Stimulated activated CD4-positive, alpha-beta T cell treated with anti-CD3 and anti-CD28 coated beads, Interleukin-15, amount 100 ng/mL, for 48 hours (primary cell): ENCODE measurements at places on chromosomes 3 and 15.

DNA sequence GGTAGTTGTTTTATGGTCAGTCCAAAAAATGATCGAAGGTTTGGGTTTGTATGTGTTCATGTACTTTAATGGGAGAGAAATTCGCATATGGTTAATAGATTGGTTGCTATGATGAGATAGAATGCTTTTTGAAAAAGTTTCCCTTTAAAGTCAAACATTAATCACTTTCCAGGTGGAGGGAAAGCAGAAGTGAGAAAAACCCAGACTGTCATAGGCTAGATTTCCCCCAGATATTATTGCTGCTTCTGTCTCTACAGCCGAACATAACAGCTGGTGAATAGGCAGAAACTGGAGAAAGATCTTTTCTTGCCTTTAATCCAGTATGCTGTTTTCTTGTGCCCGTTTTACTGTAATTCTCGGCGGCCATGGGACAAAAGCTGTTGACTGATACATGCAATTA lies 287.6 kb downstream of the SOX2 start:
- DNase-seq = no peak

DNA sequence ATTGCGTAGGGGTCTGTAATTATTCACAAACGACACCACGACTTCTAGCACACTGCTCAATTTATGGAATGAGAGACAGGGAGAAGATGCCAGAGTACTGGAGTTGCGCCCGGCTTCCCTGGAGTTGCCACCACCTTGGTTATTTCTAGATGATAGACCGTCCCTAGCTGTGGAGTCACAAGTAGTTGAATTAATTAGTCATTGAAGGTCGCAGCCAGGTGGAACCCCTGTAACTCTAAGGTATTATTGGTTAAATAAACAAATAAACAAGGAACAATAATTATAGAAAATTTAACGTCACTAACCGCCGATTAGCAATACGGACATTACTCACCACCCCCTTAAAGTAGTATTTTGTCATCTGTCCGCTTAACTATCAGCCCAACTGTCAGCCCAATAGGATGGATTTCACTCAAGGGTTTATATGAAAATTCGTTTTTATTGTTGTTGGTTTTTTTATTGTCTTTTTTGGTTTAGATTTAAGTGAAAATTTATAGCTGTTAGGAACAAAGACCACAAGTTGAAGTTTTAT lies 911 bp upstream of the AZI2 start:
- DNase-seq = no peak

- no peak for DNase-seq
These were observed 45.1 kb downstream of the PLXNA1 start for GRCh38 chr3:127027811-127028548.

- no peak for DNase-seq
These were observed 816.3 kb upstream of the SEMA6D start for GRCh38 chr15:46901001-46901400.

DNA sequence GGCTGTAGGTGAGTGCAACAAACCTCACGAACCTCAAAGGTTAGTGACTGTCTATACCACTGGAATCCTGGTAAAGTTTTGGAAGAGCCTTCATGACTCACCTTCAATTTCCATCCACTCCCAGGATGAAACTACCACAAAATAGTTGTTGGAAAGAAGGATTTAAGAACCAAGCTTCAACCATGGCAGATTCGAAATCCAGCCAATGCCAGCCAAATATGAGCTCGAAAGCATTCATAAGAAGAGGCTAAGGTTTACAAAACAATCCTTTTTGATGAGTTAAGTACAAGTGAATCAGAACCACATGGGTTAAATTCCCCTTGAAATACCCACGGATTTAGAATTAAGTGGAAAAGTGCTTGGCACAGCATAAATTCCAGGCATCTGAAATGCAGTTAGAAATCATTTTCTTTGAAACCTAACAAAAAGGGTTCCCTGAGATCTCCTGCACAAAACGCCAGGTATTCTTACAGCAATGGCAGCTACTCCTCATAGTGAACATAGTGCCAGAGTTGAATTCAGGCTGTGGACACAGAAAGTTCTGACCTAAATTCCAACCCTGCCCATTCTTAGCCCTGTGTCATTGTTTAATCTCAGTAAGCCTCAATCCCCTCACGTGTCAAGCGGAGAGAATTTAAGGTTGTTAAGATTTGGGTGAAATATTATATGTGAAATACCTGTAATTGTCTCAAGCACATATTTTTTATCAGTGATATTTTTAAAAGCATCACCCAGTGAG lies 89.2 kb downstream of the FBN1 start:
- no peak for DNase-seq

GRCh38 chr15:89299896-89300295 lies 34.7 kb downstream of the POLG start:
- DNase-seq = no peak

DNA sequence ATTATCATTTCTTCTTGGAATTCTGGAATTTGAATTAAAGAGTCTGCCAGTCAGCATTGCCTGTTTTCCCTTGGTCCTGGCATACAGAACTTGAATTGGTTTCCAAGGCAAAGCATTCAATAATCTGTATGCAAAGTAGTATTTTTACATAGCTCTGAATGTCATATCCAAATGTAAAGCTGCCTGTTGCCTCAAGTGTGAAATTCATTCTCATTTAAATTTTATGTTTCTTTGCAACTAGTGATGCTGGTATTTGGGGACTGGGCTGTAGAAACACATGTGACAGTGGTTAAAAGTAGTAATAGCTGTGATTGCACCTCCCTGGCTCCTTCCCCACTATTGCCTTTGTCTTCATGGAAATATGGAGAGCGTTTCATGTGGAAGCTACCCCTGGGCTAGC lies 743.9 kb upstream of the GOLIM4 start:
- DNase-seq = no peak
